ENCODE measurements at places on chromosomes 12 and 14.

DNA sequence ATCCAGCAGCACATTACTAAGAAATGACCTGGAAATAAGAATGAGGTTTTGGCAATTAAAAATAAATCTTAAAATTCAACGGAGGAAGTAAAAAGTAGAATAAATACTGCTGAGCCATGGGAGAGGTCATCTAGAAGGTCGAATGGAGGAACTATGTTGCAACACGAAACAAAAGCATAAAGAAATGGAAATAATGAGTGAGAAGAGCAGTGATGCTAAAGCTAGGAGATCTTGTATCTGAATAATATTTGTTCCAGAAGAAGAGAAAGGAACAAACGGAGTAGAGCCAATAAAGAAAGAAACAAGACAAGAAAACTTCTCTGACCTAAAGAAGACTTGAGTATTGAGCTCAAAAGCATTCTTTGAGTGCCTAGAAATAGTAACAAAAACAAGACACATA lies 6.6 kb upstream of the KRT7 start:
- DNase-seq: no peak

DNA sequence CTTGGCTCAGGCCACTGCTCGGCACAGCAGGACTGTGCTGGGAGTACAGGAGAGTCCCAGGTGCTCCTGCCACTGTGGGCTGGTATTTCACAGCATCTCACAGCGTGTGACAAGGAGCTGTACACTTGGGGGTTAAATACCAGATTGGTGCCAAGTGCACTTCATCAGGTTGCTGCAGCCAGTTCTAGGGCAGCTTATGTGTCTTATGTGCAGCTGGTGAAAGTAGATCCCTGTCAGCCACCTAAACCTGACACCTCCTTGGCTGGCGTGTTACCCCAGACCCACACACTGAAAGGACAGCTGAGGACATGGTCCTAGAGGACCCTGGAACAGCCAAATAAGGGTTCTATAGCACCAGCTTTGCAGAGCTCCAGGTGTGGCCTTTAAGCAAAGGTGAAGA lies 18.9 kb downstream of the PLEKHH1 start:
- DNase-seq: no peak

GRCh38 chr12:108560752-108561719 lies at the start of gene SART3:
SART3 (minus strand) TSS chr12:108561173; CDS start chr12:108561154, 19 bp downstream.
- peak; percentile 82 for DNase-seq

DNA sequence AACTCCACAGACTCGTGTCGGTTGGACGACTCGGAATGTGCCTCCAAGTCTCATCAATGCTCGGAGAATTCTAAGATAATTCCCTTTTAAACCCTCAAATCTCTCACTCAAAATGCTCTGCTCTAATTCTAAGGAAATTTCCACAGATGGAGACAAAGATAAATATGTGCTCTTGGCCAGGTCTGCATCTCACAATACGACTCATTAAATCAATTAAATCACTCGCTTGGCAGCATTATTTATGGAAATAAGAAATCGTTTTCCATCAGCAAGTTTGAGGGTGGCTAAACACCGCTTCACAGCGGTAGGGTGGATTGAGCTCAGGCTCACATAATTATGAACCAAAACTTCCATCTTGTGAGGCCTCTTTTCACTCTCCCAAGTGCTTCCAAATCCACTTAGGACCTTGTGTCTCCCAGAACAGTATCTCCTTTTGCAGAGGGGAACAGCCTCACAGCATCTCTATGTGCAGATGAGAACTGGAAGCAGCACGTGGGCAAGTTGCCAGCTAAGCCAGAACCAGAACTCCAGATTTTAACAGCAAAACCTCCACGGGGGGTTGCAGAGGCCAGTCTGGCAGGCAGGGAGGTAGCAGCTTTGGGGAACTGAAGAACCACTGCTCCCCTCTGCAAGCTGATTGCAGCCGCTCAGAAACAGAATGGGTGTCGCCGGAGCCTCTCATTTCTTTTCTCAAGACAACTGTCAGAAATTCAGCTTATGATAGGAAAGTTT lies 43.8 kb downstream of the RIMBP2 start:
- no peak for DNase-seq

DNA sequence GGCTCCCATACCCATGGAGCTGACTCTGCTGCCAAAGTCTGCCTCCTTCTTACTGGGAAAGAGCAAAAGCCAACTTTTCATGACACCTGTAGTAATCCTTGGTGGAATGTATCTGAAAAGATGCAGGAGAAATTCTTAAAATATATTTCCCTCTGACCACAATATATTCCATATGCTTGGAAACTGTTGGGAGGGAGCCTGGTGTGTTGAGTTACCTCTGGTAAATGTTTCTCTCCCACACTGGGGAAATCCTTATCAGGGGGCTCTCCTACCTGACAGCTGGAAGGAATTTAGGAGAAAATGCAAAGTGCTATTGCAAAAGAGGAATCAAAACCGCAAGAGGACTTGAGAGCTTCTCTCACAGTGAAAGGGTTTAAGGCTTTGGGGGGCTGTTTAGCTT lies 139.4 kb downstream of the TBX5 start:
- no peak for DNase-seq

- DNase-seq: no peak
These were observed 1.2 kb upstream of the CEP170B start for GRCh38 chr14:104863923-104864266.

GRCh38 chr12:132835076-132836025 lies 6.7 kb upstream of the GOLGA3 start:
- DNase-seq: no peak
